ENCODE measurements at places on chromosomes 16 and 17.

DNA sequence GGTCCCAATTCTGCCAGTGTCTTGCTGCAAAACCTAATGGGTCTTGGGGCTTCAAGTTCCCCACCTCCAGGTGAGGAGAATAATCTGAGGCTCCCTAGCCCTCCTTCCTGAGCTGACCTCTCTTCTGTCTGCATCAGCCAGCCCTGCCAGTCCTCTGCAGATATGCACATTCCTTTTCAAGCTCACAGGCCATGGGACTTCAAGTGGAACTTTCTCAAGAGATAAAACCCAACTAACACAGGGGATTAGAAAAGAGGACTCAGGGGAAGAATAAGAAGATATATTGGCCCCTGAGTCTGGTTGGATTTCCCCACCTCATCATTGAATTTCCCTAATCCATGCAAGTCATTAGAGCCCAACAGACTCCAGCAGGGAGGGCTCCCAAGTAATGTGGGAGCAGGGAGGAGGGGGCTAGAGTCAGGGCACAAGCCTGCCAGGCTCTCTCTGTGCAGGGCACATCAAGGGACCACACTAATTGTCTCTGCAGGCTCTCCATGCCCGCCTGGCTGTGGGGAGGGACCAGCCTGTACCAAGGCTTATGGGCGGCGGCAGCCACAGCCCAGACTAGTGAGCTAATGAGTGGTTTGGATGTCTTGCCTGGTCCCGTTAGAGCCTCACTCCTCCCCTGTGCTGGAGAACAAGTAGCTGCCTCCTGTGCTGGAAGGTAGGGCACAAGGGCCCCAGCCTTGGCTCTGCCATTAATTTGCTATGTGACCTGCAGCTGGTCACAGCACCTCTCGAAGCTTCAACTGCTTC is 1.2 kb downstream of the KRT14 start:
- no peak for DNase-seq

GRCh38 chr16:7397901-7398300 is 65.3 kb downstream of the RBFOX1 start:
- DNase-seq = no peak

DNA sequence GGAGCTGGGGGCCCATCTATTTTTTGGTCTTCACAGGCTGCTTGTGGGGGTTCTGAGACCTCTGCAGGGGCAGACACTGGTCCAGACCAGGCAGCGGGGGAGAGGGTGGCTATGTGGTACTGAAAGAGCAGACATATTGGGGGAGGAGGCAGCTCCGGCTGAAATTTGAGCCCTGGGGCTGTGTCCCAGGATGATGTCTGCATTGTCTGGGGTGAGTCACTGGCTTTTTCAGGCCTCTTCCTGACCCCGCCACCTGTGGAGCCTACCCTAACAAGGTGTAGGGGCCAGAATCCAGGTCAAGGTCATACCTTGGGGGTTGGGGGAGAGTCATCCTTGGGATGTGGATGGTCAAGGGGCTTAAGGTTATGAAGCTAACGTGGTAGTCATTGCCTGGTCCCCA is 2.4 kb downstream of the CORO6 start:
- no peak for DNase-seq

DNA sequence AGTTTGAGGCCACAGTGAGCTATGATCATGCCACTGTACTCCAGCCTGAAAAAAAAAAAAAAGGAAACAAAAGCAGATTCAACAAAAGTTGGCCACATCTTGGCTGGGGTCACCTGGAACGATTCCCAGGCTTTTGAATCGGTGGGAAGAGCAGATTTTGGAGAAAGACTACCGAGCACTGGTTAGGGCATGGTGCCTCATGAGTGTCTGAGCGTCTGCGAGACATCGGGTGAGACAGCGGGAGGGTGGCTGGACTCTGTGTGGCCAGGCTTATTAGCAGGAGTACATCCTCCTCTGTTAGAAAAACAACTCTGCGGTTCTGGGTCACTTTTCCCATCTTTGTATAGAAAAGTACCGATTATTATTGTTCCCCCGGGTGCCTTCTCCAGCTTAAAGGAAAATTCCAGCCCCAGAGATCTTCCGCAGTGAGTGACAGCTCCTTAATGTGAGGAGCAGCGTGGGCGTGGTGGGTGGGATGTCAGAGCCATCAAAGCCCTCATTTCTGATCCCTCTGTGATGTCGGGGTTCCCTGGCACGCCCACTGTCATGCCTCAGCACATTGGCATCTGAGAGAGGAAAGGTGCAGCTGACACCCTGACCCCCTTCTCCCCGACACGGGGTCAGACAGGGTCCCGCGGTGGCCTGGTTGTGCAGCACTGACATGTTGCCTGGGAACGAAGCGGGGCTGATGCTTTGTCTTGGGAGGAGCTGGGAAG is 6.9 kb downstream of the RGS9 start:
- DNase-seq = no peak

- DNase-seq = no peak
Observed at GRCh38 chr16:50059111-50059510, 6.7 kb upstream of the HEATR3 start.

- DNase-seq = no peak
Observed at GRCh38 chr16:49530427-49530970, 156.9 kb downstream of the C16orf78 start.

- DNase-seq = no peak
Observed at GRCh38 chr16:1333854-1334700, 632 bp downstream of the BAIAP3 start.

DNA sequence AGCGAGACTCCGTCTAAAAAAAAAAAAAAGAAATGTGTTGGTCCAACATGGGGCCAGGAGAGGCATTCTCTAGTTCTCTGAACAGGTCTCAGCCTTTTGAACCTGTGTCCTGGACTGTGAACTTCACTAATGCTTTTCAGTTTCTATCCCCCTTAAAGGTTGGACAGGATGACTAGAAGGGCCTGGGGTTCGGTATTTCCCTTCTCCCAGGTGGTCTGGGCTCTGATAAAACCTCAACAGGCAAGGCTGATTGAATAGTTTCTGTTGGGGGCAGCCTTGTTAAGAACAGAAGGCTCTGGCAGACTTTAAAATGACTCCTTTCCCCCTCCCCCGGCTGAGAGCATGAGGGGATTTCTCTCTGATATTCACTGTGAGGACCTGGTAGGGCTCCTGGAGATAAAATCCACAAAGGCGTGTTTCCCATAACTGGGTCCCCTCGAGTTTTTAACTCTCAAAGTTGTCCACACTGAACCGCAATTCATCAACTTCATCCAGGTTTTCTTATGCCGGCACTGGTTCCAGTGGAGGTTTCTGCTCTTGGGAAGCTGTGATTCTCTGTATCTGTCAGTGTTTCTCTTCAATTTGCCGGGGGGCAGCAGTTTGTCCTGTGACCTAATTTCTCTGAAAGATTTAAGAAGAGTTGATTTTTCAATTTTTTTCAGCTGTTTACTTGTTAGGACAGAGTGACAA is 91.3 kb downstream of the METRNL start:
- DNase-seq = no peak

GRCh38 chr16:54475019-54475601 is 188.5 kb upstream of the IRX3 start:
- no peak for DNase-seq

- DNase-seq = no peak
Observed at GRCh38 chr17:41481036-41481435, at the start of gene KRT35. TSS of gene KRT35 (minus strand) at chr17:41481151. CDS start at chr17:41481097, 54 bp downstream.

GRCh38 chr17:29032857-29033197 is 10.1 kb upstream of the PIPOX start:
- no peak for DNase-seq
